ENCODE measurements at places on chromosomes 6 and 20.

GRCh38 chr6:112503091-112503596, 156.0 kb downstream of the RFPL4B start:
- DNase-seq = no peak

DNA sequence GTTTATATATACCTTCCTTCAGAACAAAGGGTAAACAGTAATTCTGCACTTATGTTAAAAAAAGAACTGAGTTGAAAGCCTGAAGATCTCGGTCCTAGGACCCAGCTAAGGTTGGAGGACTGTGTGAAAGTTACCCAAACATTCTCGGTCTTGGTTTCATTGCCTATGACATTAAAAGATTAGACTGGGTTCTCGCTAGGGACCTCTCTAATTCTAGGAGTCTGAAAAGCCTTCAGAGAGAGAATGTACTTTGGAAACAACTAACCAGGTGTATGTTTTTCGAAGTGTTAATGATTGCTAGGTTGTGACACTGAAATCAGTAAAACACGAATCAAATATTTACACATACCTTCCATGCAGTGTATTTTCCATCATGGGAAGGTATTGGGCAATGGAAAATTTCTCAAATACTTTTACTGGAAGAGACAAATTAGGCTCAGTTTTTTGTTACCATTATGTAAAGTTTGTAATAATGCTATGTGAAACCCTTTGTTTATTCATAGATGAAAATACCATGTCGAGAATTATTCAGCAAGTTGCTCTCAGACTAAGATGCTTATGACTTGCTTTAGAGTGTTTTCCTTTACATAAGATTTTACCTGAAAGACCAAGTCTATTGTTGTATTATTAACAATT, 113.7 kb upstream of the LOC128125822 start:
- DNase-seq = no peak

DNA sequence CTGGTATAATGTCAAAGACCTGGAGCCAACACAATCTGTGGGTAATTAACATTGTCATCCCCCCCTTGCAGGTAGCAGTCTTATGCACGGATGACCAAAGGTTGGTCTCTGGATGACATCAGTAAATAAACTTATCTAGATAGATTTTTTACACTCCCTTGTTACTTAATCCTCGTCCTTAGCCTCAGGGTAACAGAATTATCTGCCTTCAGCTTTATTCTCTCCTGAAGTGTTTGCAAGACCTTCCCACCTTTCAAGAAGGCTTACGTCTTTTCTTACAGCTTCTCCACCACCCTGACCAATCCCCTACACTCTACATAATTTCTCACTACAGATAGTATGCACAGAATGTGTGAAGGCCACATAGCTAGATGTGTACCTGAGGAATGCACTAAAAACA, 434.8 kb upstream of the HTR1E start:
- no peak for DNase-seq

GRCh38 chr6:38524436-38525145, 115.1 kb downstream of the BTBD9 start:
- DNase-seq = no peak

DNA sequence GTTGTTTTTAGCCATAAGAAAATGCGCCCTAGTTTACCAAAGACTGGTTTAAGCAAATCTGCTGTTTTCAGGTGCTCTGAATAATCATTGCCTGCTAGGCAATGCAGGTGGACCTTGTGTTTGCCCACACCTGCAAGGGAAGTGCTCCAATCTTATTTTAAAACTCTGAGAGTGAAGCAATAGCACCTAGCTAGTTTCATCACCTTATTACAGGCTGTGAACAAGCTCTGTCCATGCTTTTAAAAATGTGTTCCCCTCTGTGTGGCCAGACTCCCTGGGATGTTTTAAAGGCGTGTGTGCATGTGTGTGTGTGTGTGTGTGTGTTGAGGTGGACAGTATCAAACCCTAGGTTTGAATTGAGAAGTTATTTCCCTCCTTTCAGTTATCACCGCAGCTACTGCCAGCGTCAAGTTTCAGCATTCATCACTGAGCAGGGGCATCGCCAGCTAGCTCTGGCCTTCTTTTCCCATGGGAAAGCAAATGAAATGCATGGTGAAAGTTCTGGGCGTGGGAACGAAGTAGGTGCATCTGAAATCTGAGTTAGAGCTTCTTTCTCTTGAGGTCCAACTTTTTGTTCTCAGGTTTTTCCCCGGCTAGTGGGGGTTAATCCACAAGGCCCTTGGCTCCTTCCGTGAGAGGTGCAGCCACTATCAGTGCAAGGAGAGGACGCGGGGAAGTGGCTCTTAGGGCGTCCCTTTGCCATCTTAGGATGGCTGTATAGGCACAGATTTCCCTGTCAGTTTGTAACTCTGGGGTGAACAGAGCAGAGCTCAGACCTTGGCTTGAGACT, 30.8 kb downstream of the DUSP22 start:
- DNase-seq = no peak
